ENCODE measurements at places on chromosomes 4 and X.

GRCh38 chr4:181741513-181741912 is 501.7 kb upstream of the TENM3 start:
- DNase-seq, result no peak

- no peak for DNase-seq
Measured at GRCh38 chr4:188032170-188032569, 36.6 kb downstream of the ZFP42 start.

DNA sequence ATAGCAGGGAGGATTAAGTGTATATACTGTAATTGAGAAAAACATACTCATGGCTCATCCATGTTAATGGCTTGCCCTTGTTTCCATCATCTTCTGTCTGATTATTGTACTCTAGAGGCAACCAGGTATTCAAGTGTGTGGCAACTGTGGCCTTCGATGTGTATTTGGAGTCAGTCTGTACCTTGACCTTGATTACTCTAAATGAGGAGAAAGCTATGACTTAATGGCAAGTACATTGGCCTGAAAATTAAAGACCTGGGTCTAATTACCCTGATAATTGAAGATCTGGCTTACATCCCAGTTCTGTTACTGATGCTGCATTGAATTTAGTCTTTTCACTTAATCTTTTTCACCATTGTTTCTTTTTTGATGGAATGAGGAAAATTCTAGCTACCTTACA is 409.2 kb downstream of the CCSER1 start:
- no peak for DNase-seq

DNA sequence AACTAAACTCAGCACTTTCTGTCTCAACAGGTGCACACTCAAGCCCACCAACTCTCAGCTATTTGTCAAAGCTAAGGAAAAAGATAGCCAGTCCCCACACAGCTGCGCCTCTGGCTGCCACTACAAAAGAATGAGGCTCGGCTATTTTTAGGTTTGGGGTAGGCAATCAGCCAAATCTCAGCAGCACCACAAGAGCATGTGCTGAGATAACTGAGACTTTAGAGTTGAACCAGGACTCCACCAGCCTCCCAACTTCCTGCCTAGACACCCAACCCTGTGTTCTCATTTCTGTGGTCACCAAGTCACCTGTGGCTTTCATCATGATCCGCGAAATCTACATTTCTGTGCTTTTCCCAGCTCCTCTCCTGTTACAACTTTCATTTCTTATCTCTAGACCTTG is 28.0 kb downstream of the DMD start:
- no peak for DNase-seq

- DNase-seq, result no peak
Measured at GRCh38 chr4:127709456-127709855, 20.7 kb upstream of the SLC25A31 start.

DNA sequence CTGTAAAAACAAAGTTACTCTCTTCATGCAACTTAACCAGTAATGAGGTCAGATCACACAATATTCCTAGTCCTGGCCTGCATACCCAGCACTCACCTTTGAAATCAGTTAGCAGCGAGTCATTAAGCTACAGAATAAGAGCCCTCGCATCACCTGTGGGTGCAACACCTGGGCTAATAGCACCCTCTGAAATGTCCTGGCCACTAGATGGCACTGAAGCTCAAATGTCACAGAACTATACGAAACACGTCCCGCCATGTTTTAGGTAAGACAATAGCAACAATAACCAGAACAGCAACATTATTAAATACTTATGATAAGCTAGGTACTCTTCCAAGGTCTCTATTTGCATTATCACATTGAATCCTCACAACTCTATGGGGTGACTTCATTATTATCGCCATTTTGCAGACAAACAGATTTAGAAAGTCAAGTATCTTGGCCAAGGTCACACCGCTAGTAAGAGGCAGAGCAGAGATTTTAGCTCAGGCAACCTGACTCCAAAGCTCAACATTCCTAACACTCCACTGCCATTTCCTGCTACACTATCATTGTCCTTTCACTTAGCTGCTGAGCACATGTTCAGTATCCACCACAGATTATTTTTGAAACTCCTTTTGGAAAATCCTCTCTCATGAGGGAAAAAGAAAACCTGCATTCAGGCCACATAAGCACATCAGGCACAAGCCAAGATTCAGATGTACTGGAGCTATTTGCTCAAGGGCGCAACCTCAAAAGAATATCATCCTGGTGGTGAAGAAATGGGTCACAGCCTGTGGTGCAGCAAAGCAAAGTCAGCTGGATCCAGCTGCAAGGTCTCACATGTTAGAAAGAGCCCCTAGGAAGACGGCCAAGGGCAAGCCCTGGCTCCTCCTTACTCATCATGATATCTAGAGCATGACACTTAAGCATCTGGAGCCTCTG is 59.5 kb upstream of the KDR start:
- DNase-seq, result peak; percentile 8

DNA sequence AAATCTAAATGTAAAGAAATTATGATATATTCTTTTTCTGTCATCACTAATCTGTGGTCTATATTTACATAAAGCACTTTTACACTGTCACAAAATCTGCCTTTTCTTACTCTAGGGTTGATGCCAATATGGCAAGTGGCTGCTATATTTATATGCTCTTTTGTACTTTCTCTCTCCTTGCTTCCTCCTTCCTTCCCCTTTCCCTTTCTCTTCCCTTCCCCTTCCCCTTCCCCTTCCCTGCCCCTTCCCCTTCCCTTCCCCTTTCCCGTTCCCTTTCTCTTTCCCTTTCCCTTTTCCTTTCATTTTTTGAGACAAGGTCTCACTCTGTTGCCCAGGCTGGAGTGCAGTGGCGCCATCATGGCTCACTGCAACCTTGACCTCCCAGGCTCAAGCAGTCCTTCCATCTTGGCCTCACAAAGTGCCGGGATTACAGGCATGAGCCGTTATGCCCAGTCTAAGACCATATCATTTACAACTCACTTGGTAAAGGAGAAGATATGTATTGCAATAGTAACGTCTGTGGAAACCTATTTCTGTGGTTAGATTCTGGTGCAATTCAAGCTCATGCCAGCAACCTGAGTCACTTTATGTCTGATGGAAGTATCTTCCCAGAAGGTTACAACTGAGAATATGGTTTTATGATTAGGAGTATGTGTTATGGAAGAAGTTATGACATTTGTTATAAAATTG is 13.9 kb upstream of the PLAC8 start:
- DNase-seq, result no peak
